ENCODE measurements at places on chromosomes 2 and 18.

DNA sequence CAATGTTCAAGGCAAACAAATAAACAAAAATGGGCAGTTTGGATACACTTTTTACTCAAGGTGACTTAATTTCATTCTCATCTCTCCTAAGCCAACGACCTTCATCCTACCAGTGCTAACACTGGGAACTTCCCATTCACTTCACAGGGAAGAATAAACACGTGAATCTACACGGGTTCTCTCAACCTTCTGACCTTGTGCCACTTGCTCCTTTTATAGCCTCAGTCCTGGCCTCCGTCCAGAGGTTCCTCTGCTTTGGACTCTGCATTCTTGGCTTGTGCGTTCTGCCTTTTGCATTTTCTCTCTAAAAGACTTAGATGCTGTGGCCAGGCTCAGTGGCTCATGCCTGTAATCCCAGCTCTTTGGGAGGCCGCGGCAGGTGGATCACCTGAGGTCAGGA, 13.8 kb downstream of the ZNF2 start:
- no peak for DNase-seq

DNA sequence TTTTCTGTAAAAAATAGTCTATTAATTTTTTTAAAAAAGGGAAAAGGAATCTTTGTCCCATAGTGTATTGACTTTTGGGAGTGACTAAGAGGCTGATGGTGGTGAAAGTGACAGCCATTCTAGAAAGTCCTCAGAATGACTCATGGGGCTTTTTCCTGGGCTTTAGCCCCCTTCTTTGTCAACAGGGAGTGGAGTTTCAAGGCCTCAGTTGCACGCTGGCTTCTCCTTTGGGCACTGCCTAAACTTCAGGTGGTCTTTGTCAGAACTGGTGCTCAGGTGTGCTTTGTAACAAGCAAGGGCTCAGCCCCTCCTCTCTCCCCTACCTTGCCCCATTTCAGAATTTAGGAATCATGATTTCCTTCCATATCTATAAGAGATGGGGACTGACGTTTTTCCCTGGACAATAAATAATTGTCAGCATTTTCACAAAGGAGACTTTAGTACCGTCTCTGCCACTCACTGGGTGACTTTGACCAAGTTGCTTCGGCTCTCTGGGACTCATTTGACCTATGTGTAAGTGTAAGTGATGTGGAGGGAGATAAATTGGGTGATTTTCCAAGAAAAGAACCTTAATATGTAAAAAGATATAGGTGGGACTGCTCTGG, 61.2 kb upstream of the IGFBP2 start:
- no peak for DNase-seq

GRCh38 chr2:142724186-142724585, 153.3 kb upstream of the KYNU start:
- DNase-seq = no peak

GRCh38 chr2:69917852-69918251, 2.9 kb downstream of the MXD1 start:
- no peak for DNase-seq

DNA sequence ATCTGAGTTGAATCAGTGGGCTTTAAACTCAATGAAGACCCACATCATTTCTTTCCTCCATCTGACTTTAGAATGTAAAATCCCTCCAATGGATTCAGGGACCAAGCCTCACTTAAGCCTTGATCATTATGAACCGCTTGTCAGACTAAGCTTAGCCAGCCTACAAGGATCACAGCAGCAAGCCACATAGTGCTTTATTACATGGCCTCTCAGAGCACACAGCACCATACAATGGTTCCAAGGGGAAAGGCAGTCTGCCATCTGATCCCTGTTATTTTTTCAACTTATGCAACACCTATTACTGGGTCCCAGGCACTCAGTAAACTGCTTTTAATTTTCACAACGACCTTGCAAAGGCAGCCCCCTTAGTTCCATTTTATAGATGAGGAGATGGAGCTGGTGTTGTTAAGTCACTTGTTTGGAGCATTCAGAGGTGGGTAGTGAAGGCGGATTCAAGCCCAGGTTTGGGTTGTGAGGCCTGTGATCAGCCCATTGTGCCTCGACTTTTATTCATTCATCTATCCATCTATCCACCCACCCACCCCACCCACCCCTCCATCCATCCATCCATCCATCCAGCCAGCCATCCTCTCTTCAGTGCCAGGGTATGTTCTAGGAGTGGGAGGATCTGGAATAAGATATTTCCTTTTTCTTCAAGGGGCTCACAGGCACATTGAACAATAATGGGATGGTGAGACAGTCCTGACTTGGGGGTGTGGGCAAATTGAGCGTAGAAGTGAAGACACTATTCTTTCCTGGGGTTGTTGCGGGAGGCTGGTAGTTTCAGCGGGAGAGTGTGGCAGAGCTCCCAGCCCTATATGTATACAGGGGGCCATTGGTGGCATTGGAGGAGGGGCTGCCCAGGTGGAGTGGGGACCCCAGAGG, 141.2 kb downstream of the MYCN start:
- DNase-seq = no peak

GRCh38 chr2:138355244-138355643, 146.3 kb upstream of the SPOPL start:
- no peak for DNase-seq

DNA sequence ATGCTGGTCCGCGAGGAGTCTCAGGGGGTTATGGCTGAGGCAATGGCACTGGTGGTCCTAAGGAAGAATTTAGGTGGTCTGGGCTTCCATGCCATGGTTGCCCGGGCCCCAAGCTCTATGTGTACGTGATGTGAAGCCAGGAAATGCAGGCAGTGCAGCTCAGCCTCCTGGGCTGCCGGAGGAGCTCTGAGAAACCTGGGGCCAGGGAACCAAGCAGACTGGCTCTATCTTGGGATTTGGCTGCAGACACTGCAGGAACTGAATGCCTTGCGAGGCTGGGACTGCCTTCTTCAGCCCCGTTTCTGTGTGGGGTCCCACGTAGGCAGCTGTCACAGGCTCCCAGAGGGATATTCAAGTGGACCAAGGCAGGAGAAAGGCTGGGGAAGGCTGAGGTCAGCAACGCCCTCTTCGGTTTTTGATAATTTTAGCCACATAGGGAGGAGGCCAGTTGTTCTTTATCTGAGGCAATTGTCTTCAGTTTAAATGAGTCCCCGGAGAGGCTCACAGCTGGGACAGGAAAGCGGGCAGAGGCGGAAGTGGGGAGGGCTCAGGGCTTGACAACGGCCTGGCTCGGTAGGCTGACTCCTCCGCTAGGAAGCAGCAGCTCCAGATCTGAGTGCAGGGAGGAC, 77.7 kb downstream of the RHOB start:
- no peak for DNase-seq

DNA sequence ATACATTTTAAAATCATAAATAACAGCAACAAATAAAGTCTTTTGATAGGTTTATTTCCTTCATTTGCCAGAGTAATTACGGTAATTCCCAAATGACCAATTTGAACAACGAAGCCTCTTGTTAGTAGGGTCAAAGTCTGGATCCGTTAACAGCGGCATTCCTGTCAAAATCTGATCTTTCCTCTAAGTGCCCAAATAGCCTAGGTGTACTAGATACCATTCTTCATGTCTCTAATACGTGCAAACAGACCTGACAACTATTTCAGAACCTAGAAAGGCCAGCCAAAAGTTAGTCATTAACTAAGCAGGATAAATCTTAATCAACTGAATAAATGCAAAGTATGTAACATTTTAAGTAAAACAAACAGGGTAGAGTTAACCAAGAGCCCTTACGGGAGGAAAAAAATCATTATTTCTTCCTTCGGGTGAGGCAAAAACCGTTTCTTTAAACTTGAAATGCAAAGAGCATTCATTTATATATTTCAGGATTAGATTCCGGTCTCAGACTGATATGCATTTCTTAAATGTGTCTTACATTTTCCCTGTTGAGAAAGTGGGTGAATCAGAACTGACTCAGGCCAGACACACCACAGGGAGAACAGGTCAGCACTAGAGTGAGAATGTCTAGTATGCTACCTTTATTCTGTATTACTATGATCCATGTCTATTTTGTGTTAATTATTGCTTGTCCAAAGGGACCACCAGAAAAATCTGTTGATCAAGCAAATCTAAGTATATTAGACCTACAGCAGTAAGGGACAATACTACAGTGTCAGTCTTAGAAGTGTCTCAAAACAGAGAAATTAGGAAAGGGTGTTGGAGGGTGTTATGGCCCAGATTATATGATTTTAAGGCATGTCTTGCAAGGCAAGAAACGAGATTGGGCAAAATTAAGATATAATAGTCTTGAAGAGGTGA, 141.5 kb upstream of the NDUFV2 start:
- no peak for DNase-seq

DNA sequence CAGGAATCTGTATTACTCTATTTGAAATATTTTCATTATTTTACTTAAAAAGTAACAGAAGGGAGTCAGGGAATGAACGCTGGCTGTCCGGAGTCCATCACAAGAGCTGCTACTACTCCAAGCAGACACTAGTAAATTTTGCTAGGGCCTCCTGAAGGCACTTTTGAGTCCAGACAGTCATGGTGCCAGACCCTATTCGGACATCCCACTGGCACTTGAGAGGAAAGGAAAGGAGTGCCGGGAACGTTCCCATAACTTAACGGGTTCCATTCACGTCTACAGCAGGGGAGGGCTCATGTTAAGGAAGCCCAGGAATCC, 563 bp upstream of the GMCL1 start:
- no peak for DNase-seq

DNA sequence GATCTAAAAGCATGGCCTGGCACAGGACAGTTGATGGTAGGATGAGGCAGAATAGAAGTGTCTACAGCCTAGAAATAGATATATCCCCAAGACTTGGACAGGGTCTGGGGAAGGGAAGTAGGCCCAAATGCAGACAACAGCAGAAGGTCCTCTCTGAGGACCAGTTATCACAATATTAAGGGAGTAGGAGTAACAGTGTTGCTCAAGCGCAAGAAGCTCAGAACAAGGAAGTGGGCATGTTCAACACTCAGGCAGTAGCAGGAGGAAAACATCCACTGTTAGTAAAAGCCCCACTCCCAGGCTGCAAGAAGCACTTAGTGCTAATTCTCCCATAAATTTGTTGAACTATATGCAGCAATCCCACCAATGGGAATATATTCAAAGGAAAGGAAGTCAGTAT, 314.7 kb downstream of the METTL4 start:
- DNase-seq = no peak

GRCh38 chr2:147760984-147761383, 83.8 kb upstream of the ACVR2A start:
- DNase-seq = no peak

GRCh38 chr2:145749556-145749955, 1229.6 kb upstream of the ZEB2 start:
- no peak for DNase-seq

DNA sequence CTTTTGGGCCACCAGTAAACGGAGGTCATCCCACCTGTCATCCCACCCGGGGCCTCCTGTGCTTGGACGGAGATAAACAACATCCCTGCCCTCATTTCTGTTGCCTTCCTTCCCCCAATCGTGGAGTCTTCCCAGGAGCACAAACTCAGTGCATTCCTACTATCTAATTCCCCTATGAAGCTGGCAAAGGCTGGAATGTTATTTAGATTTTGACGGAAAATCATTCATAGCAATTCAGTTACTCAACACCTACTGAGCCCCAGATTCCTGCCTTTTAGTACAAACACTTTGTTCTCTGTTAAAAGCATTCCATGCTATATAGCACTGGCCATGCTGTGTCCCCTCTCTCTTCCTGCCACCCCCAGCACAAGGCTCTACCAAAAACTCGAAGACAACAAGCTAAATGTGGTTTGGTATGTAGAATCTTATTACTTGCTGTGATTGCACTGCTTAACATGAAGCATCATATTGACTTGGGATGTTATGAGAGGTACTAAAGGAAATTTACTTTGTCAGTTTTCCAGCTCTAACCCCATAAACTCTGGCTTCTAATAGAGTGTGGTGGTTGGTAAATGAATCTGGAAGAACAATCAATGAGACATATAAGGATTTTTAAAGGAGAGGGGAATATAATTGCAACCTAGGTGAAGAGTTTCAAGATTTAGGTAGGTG, 32.3 kb upstream of the IMPA2 start:
- no peak for DNase-seq

GRCh38 chr18:30917651-30918050, 124.9 kb downstream of the DSC3 start:
- no peak for DNase-seq

DNA sequence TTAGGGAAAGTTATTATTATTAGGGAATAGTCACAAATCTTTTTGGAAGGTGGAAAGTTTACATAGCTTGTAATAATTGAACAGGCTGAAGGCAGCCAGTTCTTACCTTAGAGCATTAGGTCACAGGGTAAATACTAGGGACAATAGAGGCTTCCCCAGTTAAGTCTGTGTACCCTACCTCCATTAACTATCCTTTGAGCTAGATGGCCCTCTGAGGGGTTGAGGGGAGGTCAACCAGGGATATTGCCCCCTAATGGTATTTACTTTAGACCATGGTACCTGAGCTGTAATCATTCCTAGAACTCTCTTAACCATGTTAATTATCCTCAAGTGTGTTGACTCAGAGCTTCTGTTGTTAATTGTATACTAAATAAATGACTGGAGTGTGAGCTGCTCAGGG, 120.5 kb upstream of the SCN7A start:
- DNase-seq = no peak

- DNase-seq = no peak
Measured at GRCh38 chr2:224038830-224039079, 331 bp downstream of the SERPINE2 start.

- no peak for DNase-seq
Measured at GRCh38 chr2:158179660-158180059, 78.0 kb downstream of the UPP2 start.

- DNase-seq = no peak
Measured at GRCh38 chr18:22628795-22629510, 211.2 kb upstream of the CTAGE1 start.

- no peak for DNase-seq
Measured at GRCh38 chr2:120886534-120887319, 151.1 kb downstream of the GLI2 start.

DNA sequence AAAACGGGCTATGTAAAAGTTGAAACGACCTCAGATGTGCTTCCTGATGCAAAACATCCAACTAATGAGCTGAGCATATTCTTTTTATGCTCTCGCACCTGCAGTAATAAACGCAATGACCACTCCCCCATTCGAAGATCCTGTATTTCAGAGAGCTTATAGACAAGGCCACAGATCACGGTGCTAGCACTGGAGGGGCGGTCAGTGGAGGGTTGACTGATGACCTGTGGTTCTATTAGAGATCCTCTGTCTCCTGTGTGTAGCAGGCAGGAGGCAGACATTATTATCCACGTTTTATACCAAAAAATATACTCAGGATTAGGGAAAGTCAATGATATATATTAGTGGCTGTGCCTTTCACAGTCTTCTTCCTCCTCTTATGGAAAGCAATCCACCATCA, 457.0 kb downstream of the CNTNAP5 start:
- no peak for DNase-seq

DNA sequence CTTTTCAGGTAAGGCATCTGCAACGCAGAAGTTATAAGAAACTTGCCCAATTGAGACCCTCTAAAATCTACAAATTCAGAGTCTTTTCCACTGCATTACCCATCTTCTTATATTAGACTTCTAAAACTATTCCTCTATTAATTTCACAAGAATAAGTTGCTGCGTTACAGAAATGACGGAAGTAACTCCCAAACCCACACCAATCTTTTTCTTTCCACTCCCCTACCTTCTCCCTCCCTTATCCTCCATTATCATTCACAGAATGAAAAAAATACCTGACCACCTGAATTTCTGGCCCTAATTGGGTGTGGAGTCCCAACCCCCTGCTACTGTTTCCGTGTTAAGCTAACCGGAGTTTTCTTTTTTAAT, 689 bp downstream of the RPRD1A start:
- no peak for DNase-seq

Measured in stimulated activated CD4-positive, alpha-beta T cell treated with anti-CD3 and anti-CD28 coated beads, Interleukin-2, amount 100 ng/mL, for 24 hours (primary cell).